ENCODE measurements at places on chromosomes 1 and 21. TPM values are rescaled to one million over a fixed set of nuclear protein-coding genes. Genes with fewer than 3 reads are reported as not detected.
A peak's percentile ranks its signal among the peaks of the same experiment; 100 is the strongest.

The LORICRIN gene
- total RNA-seq: not detected

The COG2 gene
- total RNA-seq: 18.5 TPM

DNA sequence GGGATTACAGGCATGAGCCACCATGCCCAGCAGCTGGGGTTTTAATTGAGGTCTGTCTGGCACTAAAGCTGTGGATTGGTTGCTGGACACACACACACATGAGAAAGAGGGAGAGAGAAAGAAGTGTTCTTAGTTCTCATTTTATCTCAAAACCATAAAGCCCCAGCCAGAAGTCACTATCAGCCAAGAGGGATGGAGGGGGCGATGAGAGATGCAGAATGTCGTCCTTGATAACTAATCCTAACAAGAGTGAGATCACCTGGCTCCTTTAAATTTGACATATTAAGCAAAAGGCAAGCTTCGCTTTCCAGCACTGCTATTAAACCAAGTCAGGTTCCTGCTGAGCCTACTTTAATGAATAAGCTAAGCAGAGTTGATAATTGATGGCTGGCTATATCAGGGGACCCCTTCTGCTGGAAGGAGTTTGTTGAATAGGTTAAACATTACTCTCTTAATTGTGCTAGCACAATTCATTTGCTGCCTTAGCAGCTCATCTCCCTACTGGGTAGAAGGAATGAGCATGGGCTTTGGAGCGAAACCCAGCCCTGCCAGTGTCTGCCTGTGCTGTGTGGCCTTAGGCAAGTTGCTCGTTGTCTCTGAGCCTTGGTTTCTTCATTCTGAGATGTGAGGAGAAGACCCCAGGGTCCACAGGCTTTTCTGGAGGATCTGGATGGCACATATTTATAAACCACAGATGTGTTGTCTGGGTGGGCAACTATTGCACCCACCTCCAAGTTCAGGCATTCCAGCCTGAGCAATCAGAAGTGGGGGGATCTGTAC is 50.8 kb downstream of the ALPL start:
- DNase-seq: no peak

GRCh38 chr1:208272713-208273112 is 28.5 kb upstream of the PLXNA2 start:
- no peak for DNase-seq

GRCh38 chr1:40532844-40533424 is 1.5 kb downstream of the ZNF684 start:
- no peak for DNase-seq

DNA sequence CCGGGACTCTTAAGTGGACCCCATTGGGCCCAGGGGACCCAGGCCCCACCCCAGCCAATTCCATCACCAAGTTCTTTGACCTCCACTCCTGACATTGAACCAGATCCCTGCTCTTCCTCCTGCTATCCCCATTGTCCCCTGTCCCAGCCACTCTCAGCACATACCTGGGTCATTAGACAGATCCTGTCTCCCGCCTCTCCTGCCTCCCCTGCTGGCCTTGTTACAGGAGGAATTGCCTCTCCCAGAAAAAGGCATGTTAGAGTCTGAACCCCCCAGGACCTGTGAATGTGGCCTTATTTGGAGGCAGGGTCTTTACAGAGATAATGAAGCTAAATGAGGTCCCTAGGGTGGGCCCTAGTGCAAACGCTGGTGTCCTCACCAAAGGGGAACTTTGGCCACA is 301.9 kb downstream of the NPHP4 start:
- DNase-seq: no peak

The FAM151A gene
- total RNA-seq: not detected

DNA sequence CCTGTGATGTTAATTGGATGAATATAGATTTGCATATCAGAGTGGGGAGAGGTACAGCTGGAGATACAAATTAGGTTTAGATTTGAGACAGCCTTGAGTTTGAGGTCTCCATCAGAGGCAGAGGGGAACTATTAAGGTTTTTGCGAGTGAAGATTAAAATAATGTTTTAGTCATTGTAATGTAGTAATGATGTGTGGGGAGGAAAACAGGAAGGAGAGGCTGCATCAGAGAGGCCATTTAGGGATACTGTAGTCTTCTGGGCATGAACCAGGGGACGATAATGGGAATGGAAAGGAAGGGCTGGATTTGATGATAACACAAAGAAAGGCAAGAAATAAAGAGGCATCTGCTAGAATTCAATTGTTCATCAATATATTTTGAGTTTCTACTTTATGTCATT is 9.5 kb downstream of the CD84 start:
- DNase-seq: no peak

DNA sequence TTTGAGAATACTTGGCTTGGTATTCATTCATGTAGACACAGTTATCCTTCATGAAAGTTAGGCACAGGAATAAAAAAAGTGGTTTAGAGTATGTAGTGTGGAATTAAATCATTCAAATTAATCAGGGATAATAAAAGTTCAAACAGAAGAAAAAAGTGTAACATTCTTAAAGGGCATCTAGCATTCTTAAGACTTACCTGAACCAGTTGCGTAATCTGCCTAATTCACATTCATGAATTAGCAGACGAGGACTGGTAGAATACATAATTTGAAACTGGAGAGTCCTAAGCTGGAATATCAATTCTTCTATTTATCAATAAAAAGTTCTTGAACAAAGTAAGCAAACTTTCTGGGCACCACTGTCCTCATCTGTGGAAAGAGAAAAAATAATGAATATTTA is 157.0 kb upstream of the DEPDC1 start:
- DNase-seq: no peak

DNA sequence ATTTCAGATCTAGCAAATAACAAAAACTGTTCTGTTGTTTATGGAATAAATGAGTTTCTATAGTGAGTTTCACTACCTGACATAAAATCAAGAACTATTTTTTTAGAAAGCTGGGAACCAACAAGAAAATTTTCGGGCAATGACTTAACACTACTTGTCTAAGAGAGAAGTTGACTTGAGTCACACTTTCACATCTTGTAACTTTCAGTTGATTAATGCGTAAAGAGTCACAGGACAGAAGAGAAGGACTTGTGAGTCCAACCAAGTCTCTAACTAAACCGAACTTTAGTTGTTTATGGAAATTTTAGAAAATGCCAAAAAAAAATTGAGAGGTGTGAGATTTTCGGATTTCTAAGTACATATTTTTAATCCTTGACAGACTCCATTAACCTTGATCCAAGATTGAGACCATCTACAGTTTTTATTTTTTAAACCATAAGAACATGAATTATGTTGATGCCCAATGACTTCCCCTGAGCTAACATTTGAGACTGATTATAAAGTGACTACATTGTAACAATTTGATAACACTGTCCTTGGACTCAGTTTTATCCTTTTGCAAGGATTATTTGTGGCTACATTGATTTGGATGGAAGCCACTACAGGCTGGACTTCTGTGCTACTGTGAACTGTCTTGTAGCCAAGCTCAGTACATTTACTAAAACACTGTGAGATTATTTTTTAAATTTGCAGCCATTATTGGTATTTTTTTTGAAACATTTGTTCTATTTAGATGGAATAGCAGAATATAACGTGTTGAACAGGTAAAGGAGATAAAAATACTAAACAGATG is 284.0 kb downstream of the PTPRC start:
- no peak for DNase-seq

DNA sequence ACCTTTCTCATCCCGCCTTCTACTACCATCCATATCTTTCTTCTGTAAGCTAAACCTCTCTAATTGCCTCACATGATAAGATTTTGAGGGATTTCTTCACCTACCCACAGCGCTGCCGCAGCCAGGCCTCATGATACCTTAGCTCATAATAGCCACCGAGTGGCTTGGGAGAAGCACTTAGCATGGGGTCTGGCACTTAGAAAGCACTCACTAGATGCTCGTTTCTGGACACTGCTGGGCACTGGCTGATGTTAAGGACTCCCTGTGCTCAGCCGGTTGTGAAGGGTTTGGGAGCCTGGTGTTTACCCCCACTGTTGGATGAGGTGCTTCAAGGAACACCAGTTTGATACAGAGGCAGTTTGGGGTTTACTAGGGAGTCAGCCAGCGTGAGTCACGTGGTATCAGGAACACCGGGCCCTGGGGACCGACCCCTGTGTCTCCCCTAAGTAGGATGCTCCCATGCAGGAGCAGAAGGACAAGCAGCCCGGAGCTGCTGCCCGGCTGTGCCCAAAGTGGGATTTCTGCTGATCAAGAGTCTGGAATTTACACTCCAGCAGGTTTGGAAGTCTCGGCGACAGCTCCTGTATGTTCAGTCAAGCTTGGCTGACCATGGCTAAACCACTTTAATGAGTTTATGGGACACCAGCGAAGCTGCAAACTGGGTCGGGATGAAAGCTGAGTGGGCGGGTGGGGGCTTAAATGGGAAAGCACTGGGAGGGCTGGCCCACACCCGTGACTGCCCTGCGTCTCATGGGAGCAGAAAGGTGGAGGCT is 63.3 kb downstream of the GALNT2 start:
- DNase-seq: no peak

The PLA2G2A gene
- total RNA-seq: 310 TPM

- DNase-seq: no peak
Observed at GRCh38 chr1:24752305-24752704, 7.1 kb downstream of the CLIC4 start.

GRCh38 chr1:6597777-6598131 is 4.9 kb downstream of the KLHL21 start:
- DNase-seq: no peak

The OR6N1 gene
- not detected for total RNA-seq

GRCh38 chr1:151184211-151184610 is 5.8 kb downstream of the VPS72 start:
- DNase-seq: no peak

The SOX13 gene
- 43.6 TPM for total RNA-seq

DNA sequence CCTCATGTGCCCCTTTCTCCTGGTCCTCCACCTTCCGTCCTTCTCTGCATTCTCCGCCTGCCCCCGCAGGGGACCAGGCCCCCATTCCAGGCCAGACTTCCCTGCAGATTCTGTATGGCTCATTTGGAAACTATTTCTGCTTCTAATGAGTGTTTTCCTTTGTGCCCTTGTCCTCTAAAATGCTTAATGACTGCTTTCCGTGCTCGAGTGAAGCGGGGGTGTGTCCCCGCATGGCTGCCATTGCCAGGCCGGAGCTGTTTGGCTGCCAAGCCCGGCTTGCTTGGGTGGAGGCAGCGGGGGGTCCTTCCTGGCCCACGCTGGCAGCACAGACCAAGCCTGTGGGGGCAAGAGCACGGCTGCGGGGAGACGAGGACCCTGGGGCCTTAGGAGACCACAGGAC is 299.3 kb upstream of the VAMP3 start:
- no peak for DNase-seq

- no peak for DNase-seq
Observed at GRCh38 chr21:34639882-34640788, 25.2 kb upstream of the RCAN1 start.

DNA sequence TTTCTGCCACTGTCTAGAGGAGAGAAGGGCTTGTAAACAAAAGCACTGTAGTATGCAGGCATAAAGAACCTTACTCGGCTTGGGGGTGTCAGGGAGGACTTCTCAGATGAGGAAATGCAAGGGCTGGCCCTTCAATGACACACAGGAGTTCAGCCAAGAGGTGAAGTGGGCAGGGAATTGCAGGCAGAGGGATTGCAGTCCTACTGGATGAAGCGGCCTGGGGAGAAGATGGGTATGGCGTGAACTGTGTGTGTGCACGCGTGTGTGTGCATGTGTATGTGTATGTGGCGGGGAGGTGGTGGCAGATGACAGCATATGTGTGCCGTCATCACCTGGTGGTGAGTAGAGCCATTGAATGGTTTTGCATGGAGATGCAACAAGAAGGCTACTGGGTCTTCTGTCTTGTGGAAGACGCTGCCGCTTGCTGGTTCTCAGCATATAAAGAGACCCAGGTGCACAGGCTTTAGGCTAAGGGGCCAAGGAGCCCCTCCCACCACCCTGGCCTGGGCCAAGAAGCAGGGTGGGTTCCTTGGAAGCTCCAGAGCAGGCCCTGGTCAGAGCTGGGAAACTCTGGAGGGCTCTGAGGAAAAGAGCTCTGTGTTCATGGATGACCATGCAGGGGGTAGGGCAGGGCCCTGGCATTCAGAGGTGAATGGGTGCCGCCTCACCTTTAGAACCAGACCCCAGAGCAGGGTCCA is 4.1 kb upstream of the EPS8L3 start:
- peak; percentile 43 for DNase-seq

- DNase-seq: no peak
Observed at GRCh38 chr1:55636696-55637095, 421.5 kb upstream of the USP24 start.

GRCh38 chr1:65146908-65147423 is 1.0 kb upstream of the AK4 start:
- DNase-seq: no peak

- DNase-seq: no peak
Observed at GRCh38 chr1:174956086-174956485, 43.7 kb upstream of the CACYBP start.

- DNase-seq: no peak
Observed at GRCh38 chr21:16580661-16581060, 850.9 kb downstream of the USP25 start.

The ADAMTS1 gene
- total RNA-seq: 216 TPM

The S100A1 gene
- total RNA-seq: 1.8 TPM

GRCh38 chr1:101509370-101509769 is 272.6 kb downstream of the S1PR1 start:
- DNase-seq: no peak

All from posterior vena cava (tissue), 2 donors.